ENCODE measurements at places on chromosomes 2 and 18.

DNA sequence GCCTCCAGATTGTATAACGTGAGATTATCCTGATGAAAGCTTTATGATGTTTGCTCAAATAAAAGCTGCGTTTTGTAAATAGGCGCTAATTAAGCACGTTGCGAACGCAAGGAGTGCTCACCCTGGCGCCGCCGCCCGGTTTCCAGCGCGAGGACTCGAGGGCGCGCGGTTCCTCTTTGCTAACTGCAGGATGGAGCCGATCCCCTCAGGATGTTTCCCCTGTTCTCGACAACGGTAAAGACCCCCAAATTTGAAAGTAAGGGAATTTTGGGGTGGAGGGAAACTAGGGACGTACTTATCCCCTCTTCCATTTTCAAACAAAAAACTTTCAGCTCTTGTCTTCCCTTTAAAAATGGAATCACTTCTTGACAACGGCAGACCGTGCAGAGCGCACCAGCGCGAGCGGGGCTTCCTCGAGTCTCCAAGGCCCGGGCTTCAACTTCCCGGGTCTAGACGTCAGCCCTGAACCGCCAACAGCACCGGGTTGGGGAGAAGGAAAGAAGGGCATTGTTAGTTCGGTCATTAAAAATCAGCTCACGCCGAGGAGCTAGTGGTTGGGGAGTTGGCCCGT, 1.1 kb upstream of the GBX2 start:
- no peak for DNase-seq

GRCh38 chr2:200944467-200945394, 18.7 kb downstream of the ORC2 start:
- peak; percentile 83 for DNase-seq

GRCh38 chr2:239216614-239217273, 184.1 kb downstream of the HDAC4 start:
- no peak for DNase-seq

DNA sequence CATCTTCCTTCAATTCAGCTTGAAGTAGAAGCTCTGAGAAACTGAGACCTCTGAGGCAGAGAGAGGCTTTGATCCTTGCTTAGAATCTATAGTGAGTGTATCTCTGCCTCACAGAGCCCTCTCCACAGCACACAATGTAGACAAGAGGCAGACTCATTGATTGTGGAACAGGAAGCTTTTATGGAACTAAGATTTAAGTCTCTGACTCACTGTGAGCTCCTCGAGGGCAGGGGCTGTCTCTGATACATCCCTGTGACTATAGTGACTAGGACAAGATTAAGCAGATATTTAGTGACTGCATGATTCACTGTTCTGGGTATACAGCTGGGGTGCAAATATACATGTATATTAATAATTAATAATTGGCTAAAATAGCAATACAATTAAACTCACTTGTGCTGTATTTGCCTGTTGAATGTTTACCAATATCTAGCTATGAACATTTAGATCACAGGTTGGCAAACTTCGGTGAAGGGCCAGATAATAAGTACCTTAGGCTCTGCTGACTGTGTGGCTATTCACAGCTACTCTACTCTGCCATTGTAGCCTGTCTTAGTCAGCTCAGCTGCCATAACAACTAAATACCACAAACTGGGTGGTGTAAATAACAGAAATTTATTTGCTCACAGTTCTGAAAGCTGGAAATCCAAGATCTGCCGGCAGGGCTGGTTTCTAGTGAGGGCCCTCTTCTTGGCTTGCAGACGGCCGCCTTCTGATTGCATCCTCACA, 54.4 kb downstream of the ARHGEF4 start:
- no peak for DNase-seq

DNA sequence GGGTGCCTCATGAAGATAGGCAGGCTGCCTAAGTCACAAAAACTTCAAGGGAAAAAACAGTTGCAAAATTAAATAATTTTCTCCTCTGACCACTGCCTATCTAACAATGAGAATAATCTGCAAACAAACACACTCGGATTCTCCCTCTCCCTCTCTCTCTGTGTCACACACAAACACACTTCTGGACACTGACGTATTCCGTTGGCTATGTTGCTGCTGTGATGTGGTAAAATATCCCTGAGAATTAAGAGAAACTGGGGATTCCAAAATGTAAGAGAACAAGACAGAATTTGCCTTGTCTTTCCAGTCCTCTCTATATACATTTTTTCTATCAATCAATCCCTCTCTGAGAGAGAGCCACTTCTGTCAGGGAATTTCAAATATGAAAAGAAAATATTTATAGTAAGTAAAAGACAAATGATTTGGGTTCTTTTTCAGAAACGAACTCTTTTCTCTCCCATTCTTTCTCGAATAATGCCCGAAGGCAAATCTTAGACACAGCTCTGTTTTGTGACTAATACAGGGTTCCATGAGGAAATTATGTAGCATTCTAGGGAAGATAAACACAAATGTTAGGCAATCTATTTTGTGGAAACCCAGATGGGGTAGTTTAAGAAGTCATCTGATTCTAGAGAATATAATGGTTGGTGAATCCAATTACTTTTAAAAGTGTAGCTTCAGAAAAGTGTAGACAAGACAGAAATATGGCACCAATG, 310.3 kb upstream of the CYP26B1 start:
- no peak for DNase-seq

DNA sequence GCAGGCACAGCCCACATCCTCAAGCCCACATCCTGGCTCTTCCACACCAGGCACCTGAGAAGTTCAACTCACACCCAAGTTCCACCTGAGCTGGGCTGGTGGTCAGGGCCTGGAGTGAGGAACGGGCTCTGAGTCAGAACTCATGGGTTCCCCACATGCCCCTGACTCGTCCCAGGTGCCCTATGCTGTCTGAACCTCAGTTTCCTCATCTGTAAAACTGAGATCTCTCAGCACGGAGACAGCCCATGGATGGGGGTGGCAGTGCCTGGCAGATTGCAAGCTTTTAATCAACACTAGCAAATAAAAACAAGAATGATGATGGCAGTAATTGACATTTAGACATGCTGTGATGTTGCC, 307.8 kb downstream of the NDUFA10 start:
- no peak for DNase-seq

GRCh38 chr18:9521770-9522169, 46.5 kb downstream of the RALBP1 start:
- no peak for DNase-seq

DNA sequence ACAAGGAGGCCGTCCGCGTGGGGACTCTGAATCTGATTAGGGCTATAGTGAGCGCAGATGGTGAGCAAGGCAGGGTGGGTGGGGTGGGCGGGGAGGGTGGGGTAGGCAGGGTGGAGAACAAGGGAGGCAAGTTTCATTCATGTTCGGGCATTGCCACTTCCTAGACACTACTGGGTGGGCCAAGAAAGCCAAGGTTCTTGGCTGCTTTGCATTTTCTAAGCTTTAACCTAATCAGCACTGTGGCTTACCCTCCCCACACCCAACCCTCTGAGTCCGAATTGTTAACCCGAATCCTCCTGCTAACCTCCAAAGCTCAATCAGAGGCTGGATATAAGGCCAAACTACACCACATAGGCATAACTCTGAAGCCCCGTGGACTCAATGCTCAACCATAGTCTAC, 18.1 kb downstream of the MROH2A start:
- no peak for DNase-seq

GRCh38 chr2:200523158-200523557, 2.8 kb upstream of the SGO2 start:
- no peak for DNase-seq

- no peak for DNase-seq
Observed at GRCh38 chr18:51404620-51405019, 207.1 kb upstream of the MEX3C start.
